ENCODE measurements at places on chromosomes 11 and 22.

DNA sequence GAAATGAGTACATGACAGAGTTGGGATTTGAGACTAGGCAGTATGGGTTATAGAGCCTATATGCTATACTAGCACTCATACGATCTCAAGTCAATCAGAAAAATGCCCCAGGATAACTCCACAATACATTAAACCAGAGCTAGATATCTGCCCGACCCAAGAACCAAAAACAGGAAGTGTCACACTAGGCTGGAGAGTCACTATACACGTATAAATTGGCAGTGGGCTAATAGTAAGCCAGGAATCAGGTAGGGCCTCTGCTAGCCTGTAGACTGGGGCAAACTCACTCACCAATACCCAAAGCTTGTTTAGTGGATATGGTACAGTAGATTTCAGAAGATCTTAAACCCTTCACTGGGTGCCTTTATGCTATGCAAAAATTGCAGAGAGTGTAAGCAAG is 16.2 kb upstream of the EIF4G2 start:
- DNase-seq, result no peak

DNA sequence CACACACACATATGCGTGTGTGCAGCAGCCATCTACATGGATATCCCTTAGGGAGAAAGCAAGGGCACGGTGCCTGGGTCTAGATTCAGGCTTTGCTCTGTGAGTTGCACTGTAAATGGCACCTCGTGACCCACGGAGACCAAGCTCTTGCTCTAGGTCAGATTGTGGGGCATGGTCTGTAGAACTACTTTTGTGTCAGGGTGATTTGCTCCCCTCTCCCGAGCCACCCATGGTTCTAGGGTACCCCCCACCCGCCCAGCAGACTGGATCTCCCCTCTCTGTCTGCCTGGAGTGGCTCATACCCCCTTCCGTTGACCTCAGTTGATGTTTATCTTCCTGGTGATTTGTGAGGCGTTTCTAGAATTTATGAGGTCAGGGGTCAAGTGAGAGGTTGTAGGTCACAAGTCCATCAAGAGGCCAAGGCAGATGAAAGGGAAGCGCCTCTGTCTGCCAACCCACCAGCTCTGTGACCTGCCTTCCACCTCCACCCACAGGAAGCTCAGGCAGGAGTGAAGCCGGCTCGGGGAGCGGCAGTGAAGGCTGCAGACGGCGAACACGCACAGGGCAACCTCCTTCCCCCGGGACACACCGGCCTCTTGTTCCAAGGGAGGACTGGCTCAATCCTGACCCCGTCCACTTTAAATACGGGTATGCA is 76.2 kb upstream of the TTLL12 start:
- DNase-seq, result peak; percentile 78

- DNase-seq, result no peak
Measured at GRCh38 chr11:36273110-36273509, 16.1 kb downstream of the COMMD9 start.

DNA sequence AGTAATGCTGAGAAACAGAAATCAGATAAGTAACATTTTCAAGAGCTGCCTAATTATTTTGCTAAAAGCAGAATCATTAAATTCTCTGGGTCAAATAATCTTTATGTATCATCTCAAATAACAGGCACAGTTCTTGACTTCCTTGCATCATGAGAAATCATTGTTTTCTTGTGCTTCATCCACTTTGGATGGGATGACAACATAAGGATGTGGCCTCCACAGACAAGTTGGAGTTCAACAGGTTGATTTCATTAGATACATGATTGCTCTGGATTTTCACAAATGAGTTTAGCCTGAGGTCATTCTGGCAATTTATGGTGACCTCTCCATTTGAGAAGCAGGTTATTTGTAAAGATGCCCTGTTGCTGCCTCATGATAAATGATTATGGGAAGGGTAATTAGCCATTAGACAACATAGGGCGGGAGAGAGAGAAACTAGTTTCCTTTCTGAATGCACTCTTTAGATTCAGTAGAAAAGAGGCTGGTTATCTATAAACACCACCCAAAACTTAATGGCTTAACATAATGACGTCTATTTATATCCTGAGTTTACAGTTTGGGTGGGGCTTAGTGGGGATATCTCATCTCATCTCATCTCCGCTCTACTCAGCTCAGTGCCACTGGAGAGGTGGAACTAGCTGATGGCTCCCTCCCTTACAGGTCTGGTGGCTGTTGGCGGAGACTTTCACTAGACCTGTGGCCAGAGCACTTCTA is 35.0 kb upstream of the ADORA2A start:
- DNase-seq, result no peak

DNA sequence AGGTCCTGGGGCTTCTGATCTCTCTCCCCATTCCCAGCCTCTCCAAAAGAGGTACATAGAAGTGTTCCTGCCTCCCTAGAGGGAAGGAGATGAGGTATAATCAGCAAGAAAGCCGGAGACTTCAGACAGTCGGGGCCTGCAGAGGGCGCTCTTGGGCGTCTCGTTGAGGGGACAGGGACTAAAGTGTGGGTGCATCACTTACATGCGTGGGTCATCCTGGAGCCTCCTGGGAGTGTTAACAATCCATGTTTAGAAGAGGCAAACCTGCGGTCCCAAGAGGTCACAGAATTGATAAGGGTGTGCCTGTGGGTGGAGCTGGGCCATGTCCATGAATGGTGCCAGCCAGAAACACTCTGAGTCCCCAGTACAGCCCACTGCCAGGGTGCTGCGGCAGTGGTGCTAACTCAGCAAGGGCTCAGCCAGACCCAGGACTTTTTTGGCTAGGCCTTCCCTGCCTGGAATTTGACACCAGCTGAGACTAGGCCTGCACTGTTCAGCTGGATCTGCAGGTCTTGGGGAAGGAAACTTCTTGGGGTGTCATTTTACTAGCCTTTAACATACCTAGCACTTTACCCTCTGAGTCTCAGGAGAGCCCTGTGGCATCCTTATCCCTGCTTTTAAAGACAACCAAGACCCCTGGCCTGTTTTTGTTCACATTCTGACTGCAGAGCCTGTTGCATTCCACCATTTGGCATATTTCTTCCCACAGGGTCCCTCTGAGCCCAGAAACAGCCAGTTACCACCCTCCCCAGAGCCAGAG is 5.5 kb downstream of the YDJC start:
- DNase-seq, result peak; percentile 38

DNA sequence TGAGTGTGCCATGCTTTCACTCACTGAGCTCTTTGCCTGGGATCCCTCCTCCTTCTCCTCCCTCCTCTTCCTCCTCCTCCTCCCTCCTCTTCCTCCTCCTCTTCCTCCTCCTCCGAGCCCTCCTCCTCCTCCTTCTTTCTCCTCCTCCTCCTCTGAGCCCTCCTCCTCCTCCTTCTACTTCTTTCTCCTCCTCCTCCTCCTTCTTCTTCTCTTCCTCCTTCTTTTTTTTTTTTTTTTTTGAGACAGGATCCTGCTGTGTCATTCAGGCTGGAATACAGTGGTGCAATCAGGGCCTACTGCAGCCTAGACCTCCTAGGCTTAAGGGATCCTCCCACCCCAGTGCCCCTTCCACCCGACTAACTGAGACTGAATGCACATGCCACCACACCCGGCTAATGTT is 62.3 kb downstream of the DEUP1 start:
- DNase-seq, result no peak

DNA sequence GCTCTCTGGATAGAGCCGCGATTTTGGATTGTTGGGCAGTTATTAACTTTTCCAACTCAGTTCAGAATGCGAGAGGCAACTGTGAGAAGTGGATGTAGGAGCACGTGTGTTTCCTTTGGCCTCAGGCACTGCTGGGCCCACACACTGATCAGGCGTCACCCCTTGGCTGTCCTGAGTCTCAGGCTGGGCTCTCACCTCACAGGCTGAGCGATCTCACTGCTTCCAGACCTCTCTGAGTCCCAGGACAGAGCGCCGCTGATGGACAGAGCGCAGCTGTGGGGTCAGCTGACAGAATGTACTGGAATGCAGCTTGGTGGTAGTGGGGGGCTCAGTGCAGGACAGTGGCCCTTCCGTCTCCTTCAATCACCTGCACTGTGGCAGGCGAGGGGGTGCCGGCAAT is 516.2 kb downstream of the TBC1D22A start:
- DNase-seq, result no peak

GRCh38 chr11:113001709-113002108 is 40.5 kb downstream of the NCAM1 start:
- DNase-seq, result no peak

GRCh38 chr22:41562461-41562860 is 1.7 kb downstream of the CSDC2 start:
- no peak for DNase-seq

GRCh38 chr11:106681435-106681834 is 336.8 kb downstream of the GUCY1A2 start:
- DNase-seq, result no peak

- DNase-seq, result peak; percentile 60
Measured at GRCh38 chr11:110069158-110069737, 23.9 kb upstream of the ZC3H12C start.

DNA sequence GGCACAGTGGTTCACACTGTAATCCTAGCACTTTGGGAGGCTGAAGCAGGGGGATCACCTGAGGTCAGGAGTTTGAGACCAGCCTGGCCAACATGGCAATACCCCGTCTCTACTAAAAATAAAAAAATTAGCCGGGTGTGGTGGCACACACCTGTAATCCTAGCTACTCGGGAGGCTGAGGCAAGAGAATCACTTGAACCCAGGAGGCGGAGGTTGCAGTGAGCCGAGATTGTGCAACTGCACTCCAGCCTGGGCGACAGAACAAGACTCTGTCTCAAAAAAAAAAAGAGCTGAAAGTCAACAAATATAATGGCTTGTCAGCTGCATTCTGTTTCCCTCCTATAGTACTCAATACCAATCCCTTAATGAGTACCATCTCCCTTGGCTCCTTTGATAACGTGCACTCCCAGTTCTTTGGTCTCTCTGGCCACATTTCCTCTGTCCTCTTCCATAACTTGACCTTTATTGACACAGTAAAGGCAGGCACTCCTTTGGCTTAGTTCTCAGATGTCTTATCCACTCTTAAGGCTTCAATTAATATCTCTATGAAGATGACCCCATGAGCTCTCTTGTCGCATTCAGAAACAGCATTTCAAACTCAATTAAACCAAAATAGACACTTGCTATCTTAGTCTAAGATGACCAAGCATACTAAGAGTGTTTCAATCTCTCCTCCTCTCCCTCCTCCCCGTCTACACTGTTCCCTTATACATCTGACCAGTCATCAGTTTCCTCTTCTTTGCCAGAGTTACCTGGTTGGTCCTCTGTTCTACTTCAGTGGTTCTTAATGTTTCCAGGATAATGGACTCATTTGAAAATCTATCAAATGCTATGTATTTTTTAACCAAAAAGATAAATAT is 4.8 kb downstream of the MAPK1 start:
- DNase-seq, result no peak

- no peak for DNase-seq
Measured at GRCh38 chr11:114080219-114080618, 20.7 kb downstream of the ZBTB16 start.

- DNase-seq, result peak; percentile 21
Measured at GRCh38 chr22:50184004-50184901, 1.5 kb upstream of the TRABD start.

DNA sequence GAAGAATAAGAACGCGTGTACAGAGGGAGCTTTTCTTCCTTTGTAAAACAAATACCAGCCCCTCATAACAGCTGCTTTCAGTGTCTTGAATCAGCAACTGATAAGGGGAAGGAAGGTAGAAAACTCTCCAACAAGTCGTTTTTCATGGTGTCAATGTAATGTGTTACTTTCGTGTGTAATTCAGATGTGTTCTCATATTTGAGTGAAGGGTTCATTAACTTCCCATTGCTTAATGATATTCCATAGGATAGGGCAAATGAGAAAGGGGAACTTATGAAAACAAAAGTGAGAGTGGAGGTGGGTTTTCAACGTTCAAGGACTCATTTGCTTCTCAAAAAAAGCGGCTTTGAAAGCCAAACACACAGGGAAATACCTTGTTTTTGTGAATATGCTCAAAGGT is 452.1 kb downstream of the NTM start:
- no peak for DNase-seq

DNA sequence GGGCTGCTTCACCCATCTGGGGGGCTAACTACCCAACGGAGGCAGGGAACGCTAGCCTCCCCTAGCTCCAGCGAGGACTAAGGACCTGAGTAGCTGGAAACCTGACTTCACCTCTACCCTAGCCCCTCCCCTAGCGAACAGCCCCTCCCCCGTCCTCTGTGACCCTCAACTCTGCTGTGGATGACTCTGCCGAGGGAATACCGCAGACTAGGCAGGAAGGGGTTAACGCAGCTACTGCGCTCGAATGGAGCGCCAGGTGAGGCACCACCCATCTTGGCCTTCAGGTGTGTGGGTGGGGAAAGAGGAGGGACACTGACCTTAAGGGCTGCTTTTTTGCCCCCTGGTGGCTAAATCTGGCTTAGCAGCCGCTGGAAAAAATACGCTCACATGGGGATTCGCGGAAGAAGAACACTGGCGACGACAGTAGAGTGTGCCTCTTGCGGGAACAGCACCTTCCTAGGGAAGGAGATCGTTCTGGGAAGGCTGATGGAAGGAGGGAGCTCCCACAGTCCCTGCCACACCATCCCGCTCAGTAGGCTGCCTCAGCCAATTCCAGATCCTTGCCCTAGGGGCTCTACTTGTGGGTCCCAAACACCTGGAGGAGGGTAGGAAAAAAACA is 4.5 kb upstream of the BCL9L start:
- peak; percentile 74 for DNase-seq

DNA sequence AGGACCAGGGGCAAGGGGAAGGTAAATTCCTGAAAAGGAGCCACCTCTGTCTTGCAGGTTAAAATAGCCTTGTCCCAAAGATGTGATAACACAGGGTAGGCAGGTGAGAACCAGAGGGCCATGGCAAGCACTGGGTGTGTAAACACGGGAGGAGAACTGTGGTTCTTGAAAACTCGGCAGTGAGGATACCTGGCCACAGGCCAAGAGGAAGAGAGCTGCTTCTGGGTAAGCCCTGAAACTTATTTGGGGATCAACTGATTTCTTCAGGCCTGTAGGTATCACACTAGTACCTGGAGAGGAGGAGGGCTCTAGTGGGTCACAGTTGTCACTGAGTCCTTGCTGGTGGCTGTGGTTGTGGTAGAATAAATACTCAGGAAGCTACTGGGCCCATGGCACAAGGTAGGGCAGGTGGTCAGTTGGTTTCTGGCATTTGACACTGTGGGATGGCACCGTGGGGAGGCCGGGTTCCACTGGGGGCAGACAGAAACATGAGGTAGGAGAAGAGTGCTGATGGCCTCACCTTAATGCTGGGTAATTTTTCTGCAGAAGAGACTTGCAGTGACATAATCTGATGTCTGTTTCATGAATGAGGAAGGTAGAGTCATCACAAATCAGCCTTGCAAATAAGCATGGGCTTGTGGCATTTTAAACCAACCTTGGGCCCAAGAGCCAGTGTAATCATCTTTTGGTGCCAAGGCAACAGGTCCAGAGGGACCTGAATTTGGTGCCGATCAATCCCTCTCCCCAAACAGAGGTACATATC is 22.0 kb downstream of the AMPD3 start:
- DNase-seq, result peak; percentile 31
